RKO (cell line): ENCODE measurements at places on chromosomes 7 and 10.
A peak's percentile ranks its signal among the peaks of the same experiment; 100 is the strongest.

DNA sequence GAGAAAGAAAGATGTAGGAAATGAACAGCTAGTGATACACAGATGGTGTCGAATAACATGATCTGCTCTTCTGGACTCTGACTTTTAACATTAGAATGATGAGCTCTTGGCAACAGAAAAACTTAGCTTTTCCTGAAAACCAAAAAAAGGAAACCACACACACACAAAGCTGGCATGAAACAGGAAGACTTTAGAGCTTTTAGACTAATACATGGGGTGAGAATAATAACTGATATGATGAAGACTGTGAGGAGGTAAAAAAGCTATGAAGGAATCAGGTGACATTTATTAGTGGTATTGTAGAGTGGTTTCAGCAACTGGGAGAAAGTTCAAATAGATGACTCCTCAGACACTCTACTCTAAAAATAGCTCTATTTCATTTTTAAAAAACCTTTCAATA lies 491.9 kb downstream of the PARD3 start:
- no peak for DNase-seq

- peak; percentile 97 for DNase-seq
These were observed 21.8 kb upstream of the MRC1 start for GRCh38 chr10:17787087-17787961.

- no peak for DNase-seq
These were observed 207.4 kb downstream of the DNAJB6 start for GRCh38 chr7:157544226-157544625.

- no peak for DNase-seq
These were observed 451.6 kb downstream of the TYW1 start for GRCh38 chr7:67448271-67448670.

DNA sequence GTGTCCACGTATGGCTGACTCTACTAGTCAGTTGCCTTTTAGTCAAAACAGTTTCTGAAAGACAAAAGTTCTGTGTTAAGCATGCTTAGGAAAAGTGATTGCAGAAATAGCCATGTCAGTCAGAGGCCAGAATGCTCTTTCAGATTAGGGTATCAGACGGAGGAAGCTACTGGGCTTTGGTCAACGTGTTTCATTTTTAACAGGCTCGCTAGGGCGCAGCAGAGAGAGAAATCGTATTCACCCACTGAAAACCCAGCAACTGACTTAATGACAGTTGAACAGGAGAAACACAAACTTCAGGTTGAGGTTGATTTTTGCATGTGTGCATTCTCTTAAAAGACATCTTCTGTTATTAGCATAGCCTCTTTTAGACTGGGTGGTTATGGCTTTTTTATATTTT lies 322.6 kb upstream of the KIAA1217 start:
- peak; percentile 8 for DNase-seq

DNA sequence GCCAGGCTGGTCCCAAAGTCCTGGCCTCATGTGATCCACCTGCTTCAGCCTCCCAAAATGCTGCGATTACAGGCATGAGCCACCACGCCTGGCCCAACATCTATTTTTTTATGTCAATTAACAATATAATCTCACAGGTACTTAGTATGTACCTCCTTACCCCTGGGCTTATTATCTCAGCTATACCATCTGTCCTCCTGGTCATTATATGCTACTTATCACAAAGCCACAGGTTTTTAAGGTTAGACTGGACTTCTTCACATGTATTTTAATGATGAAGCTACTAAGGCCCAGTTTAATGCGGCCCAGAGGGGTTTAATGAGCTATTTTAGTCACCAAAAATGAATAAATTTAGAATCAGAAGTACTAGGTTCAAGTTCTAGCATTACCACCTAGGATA lies 3.4 kb downstream of the NSUN6 start:
- no peak for DNase-seq

GRCh38 chr10:63885156-63885555 lies 364.0 kb downstream of the REEP3 start:
- no peak for DNase-seq

DNA sequence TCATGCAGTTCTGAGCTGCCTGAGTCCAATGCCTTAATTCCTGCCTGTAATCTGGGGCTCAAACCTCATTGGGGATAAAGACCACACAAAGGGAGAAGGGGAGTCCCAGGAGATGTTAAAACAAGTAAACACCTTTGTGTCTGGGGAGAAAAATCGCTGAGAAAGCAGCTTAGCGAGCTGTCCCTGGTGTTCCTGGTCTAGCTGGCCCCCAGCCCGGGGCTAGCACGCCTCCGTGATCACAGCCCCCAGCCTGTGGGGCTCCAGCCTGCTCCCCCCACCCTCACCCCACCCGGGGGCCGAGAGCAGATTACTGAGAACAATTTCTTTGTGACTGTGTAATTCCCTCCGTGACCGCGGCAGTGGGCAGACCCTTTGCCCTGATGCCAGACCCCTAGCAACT lies 24.8 kb downstream of the DPCD start:
- DNase-seq, result no peak

GRCh38 chr10:98300526-98301229 lies 32.7 kb upstream of the LOXL4 start:
- no peak for DNase-seq

- no peak for DNase-seq
These were observed 11.4 kb upstream of the TACR2 start for GRCh38 chr10:69428165-69428564.

DNA sequence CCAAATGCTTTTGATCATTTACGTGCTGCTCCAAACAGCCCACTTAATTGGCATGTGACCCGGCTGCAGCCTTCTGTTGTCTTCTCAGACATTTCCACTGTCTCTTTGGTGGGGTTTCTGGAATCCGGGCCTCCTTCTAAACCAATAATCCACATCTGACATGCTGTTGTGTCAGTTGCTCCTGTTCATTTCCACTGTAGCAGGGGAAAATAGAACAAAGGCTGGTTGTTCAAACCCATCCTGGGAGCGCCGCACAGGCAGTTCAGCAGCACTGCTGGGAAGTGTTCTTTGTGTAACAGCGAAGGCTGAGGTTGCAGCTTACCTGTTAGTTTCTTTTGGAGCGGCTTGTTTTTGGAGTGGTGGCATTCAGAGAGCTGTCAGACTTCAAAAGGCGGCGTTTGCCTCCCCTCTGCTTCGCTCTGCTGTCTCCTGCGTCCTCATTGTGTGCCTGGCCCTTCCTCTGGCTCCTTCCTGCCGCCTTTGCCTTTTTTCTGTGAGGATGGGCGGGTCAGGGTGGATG lies 149.4 kb downstream of the SNX10 start:
- no peak for DNase-seq

GRCh38 chr10:21317902-21318301 lies 207.6 kb downstream of the SKIDA1 start:
- no peak for DNase-seq

DNA sequence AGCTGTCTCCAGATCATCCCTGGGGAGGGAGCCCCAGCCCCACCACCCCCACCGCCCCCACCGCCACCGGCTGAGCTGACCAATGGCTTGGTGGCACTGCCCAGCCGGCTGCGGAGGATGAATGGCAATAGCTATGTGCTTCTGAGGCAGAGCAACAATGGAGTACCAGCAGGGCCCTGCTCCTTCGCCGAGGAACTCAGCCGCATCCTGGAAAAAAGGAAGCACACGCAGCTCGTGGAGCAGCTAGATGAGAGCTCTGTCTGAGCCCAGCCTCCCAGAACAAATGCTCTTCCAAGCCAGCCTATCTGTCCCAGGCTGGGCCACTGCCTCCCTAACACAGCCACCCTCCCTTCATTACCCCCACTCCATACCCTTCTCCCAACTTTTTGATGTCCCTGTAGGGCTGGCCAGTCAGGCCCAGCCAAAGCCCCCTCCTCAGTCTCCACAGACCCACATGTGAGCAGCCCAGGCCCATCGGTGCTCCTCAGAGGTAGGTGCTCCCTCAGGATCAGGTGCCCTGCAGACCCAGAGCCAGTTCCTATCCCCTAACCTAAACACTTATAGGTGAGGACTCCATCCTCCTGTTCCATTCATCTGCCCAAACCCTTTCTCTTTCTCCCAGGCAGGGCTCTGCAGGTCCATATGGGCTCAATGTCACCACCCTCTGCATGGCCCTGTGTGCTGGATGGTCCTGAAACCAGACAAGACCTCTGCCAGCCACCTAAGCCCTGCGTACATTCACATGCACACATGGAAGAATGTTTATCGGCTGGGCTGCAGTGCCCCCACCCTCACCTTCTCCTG lies 3.2 kb downstream of the MRPL43 start:
- DNase-seq, result no peak

- no peak for DNase-seq
These were observed 101.5 kb downstream of the ARHGAP22 start for GRCh38 chr10:48503293-48503911.

DNA sequence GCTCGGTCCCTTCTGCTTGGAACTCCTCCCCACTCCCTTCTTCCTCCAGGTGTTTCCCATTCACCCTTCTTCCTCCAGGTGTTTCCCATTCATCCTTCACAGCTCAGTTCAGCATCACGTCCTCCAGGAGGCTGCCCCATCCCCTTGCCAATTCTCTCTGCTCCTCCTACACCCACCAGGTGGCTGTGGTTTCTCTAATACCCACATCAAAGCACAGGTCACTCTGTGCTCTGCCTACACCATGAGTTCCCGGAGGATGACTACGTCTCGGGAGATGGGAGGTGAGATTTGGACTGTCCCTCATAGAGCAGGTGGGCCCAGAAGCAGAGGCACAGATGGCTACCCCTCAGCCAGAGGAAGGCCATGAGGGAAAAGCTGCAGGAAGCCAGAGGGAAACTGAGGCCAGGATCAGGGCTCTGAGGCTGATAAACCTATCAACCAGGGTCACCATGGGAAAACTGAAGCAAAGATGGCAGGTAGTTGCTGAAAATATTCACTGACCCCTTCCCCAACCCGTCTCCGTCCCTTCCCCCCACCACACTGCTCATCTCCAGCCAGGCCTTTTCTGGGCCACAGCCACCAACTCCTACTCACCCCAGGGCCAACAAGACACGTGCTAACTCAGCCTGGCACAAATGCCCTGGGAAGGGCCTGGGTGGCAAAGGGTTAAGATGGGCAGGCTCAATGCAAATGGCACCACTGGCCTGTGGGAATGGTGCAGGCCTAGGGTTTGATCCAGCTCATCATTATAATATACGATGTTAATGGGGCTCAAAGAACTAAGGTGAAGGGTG lies 56.6 kb upstream of the CPXM2 start:
- DNase-seq, result no peak

GRCh38 chr10:44386546-44387052 lies 1.7 kb upstream of the CXCL12 start:
- DNase-seq, result peak; percentile 48

DNA sequence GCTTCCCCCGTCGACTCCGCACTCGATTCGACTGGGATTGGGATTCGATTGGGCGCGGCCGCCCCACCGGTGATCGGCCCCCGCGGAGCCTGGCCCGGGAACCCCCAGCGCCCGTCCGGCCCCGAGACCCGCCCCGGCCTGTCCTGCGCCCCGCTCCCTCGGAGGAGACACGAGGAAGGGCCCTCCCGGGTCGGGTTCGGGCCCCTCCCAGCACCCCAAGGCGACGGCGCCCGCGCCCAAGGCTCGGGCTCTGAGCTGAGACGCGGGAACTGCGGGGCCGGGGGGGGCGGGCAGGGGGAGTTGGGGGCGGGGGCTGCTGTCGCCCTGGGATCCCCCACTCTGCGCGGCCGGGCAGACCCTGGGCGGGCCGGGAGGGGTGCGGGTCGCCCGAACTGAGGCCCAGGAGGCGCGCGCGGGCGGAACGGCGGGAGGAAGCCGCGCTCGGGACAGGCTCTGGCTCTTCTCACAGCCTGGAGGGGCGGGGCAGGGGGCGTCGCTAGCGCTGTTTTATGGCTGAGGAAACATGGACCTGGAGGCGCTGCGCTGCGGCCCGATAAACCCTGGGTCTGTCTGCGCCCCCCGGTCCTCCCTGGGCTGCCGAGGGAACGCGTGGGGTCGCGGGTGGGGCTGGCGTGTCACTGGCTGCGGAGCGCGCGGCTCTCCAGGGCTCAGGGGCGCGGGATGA lies 1.7 kb upstream of the NKX6-2 start:
- no peak for DNase-seq

DNA sequence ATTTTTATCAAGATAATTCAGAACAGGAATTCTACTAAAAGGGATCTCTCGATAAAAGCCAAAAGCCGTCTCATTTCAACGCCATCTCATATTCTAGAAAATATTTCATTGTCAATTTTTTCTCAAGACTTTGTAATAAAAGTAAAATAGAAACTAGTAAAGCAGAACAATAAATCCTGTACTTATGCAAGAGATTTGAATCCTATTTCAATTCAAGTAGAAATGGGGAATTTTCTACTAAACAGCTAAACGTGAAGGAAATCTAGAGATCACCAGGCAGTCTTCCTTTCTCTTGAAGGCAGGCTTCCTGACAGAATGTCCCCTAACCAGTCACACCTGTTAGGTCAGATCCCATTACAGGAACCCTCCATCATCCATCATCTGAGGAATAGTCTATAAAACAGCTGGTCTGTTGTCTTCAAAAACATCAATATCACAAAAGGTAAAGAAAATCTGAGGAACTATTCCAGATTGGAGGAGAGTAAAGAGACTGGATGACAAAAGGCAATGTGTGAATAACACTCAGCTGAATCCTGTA lies 23.7 kb downstream of the USP6NL start:
- DNase-seq, result no peak

DNA sequence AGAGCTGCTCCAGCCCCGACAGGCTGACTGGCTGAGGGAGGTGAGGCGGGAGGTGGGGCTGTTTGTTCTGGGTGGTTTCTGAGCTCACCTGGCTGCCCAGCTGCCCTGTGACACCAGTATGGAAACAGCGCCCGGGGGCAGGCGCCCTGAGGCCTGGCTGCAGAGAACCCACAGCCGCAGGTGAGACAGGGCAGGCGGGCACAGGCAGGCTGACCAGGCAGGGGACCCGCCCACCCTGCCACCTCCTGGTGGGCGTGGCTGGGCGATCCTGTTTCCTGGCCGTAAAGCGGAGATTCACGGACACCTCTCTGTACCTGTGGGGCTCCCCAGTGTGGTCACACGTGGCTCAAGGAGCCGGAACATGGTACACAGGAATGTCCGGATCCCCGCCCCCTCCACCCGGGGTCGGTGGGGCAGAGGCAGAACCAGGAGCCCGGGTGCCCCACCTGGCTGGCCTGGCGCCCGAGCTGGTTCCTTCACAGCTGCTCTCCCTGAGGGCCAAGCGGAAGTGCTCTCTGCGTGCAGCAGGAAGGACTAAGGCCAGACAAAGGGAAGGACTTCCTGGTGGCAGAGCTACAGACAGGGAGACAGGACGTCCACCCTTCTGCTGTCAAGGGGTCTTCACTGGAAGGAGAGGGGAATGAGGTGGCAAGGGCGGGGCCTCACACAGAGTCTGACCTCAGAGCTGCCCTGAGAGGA lies 3.9 kb downstream of the MICALL2 start:
- DNase-seq, result no peak

GRCh38 chr7:112206991-112207592 lies 597 bp downstream of the ZNF277 start:
- peak; percentile 60 for DNase-seq

GRCh38 chr10:125815764-125816163 lies 7.3 kb downstream of the UROS start:
- no peak for DNase-seq

- no peak for DNase-seq
These were observed 23.6 kb downstream of the MKI67 start for GRCh38 chr10:128102480-128103228.

DNA sequence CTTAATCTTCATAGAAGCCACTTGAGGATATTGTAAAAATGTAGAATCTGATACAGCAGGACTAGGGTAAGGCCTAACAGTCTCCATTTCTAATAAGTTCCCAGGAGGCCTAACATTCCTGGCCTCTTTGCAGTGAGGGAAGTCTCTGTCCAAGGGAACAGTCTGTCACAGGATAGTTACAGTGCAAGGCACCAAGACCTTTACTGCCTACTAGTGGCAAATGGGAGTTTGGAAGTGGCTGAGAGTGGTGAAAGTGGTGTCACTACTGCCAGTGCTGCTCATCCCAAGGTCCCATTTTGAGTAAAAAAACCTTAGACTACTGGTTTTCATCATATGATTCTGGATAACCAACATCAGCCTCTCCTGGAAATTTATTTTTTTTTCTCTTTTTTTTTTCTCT lies 619.5 kb upstream of the SEMA3D start:
- no peak for DNase-seq
